ENCODE measurements at places on chromosomes 7 and 10.

- DNase-seq = no peak
Measured at GRCh38 chr7:4866528-4867496, 5.0 kb upstream of the PAPOLB start.

DNA sequence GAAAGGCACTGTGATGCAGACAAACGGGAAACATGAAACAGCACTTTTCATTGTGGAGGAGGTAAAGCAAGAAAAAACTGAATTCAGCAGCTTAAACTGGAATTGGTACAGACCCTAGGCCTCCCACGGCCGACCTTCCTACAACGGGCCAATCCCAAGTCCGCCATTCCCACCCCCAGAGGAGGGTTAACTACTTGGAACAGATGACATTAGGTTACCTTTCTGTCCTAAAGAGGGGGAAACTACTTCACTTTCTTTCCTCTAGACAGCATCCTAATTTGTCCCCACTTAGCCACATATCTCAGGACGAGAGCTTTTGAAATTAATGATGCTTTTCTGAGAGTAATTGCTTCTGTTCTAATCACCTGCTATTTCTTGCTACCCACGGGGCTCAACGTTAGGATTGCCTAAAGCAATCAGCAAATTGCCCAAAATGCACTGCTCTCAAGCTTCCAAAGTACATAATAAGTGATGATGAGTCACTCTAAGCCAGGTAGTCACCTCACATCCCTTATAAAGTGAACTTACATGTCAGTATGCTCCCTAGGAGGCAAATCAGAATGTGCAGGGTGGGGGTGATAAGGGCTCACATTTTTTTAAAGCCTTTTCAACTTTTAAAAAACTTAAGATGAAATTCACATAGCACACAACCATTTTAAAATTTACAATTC, 36.7 kb downstream of the LSM5 start:
- no peak for DNase-seq

DNA sequence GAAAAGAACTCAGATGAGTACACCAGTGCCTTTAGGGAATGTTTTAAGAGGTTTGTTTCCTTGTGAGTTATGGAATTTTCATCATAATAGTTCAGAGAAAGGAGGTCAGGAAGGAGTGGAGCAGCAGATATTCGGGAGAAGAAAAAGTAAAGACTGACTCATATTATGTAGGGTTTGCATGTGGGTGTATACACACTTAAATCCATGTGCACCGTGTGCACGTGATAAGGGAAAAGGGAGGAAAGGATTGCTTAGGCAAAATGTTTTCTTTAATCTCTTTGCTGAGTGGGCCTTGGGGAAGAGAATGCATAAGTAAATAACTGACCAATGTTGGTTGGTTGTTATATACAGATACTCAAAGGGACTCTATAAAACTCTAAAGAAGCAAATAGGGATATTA, 30.2 kb downstream of the PLCE1 start:
- DNase-seq = no peak

- no peak for DNase-seq
Measured at GRCh38 chr7:4849390-4849789, 12.4 kb downstream of the PAPOLB start.

DNA sequence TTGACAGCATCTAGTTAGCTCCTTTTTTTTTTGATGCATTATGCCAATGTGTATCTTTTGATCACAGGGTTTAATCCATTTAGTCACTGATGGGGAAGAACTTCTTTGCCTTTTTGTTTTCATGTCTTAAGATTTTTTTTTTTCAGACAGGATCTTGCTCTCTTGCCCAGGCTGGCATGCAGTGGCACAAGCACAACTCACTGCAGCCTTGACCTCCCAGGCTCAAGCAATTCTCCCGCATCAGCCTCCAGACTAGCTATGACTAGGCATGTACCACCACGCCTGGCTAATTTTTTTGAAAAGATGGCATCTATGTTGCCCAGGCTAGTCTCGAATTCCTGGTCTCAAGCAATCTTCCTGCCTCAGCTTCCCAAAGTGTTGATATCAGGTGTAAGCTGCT, 46.4 kb upstream of the PLA2G12B start:
- DNase-seq = no peak

DNA sequence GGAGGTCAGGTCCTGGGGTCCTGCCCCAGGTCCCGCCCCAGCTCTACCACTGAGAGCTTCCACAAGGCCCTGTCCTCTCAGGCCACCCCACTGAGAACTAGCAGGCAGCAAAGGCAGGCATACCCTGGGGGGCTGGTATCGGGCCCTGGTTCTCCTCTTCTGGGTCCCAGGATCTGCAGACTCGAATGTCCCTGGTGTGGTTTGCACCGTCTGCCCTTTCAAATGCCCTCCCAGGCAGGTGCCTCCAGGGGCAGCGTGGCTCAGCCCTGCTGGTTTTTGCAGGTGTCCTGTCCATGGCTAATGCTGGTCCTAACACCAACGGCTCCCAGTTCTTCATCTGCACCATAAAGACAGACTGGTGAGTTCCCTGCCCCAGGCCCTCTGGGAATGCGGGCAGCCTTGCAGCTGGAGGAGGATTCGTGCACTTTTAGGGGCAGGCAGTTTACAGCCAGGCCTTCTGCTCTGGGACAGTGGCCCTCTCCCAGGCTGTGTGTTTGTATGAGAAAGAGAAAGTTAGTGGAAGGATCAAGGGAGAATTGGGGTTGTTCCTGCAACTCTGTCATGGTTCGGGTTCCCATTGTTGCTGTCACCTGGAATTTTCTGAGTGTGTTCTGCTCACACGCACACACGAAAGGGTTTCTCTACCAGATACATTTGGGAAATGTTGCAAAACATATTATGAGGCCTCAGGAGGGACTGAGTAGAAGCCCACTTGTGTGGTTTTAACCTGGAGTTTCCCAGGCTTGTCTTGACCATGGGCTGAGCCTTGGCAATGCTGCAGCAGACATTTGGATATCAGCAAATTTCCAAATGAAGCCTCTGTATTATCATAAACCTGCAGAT, 5.0 kb downstream of the PPIF start:
- no peak for DNase-seq

Measured in stimulated activated CD4-positive, alpha-beta T cell treated with anti-CD3 and anti-CD28 coated beads, Interleukin-4, amount 100 ng/mL, for 1 hour (primary cell).